ENCODE measurements at places on chromosomes 2 and 18. TPM values are rescaled to one million over a fixed set of nuclear protein-coding genes. Genes with fewer than 3 reads are reported as not detected.

DNA sequence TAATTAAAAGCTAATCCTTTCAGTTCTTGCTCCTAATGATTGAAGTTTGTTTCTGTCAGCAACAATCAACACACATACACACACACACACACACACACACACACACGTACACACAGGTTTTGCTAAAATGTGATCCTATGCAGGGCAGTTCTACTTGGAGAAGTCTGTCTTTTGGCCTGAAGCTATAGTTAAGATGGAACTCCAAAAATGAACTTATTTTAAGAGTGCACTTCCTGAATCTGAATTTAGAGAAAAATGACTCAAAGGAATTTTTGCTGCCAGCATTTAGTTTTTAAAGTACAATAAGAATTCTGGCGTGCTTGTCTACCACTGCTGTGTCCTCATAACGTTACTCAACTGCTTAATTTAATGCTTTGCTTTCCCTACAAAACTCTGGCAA lies 6.6 kb downstream of the GALNT5 start:
- no peaks in the 10 kb centered on the region for H3K27me3 ChIP-seq
- H3K4me3 ChIP-seq, result no peak overlapping the region
- no peak overlapping the region for H3K27ac ChIP-seq
- no peak for DNase-seq
- no peaks in the 10 kb centered on the region for H3K4me1 ChIP-seq
- no peaks in the 10 kb centered on the region for H3K36me3 ChIP-seq

- no peak overlapping the region for H3K4me3 ChIP-seq
- no peaks in the 10 kb centered on the region for H3K27me3 ChIP-seq
- no peak overlapping the region for H3K27ac ChIP-seq
- no peaks in the 10 kb centered on the region for H3K36me3 ChIP-seq
- no peak for DNase-seq
These were observed 978.1 kb upstream of the CDH2 start for GRCh38 chr18:29154758-29155725.

Gene MDH1B
- total RNA-seq, result not detected

DNA sequence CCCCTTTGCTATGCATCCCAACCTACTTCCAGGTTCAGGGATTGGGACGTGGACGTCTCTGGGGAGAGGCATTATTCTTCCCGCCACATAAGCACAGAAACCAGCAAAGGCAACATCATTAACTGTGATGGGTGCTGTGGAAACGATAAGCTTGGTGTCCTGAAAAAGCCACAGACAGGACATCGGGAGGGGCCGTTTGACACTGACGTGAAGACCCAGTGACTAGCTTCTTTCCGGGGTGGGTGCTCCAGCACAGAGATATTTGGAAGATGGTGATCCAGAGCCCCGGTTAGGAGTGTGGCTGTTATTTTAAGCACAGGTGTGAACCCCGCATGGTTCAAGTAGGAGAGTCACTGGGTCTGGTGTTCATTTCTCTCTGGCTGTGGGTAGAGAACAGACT lies 163.8 kb upstream of the HDAC4 start:
- no peaks in the 10 kb centered on the region for H3K27me3 ChIP-seq
- no peaks in the 10 kb centered on the region for H3K36me3 ChIP-seq
- H3K27ac ChIP-seq, result no peak overlapping the region
- no peak for DNase-seq
- H3K4me3 ChIP-seq, result no peak overlapping the region
- no peaks in the 10 kb centered on the region for H3K4me1 ChIP-seq

GRCh38 chr18:30889519-30890301 lies 152.8 kb downstream of the DSC3 start:
- no peak overlapping the region for H3K27ac ChIP-seq
- no peaks in the 10 kb centered on the region for H3K4me1 ChIP-seq
- no peak for DNase-seq
- H3K27me3 ChIP-seq, result no peaks in the 10 kb centered on the region
- no peak overlapping the region for H3K4me3 ChIP-seq
- no peaks in the 10 kb centered on the region for H3K36me3 ChIP-seq

Gene MOCOS
- total RNA-seq, result not detected

GRCh38 chr2:220568296-220568695 lies 940.9 kb downstream of the SLC4A3 start:
- H3K4me3 ChIP-seq, result no peak overlapping the region
- no peaks in the 10 kb centered on the region for H3K4me1 ChIP-seq
- no peaks in the 10 kb centered on the region for H3K36me3 ChIP-seq
- no peaks in the 10 kb centered on the region for H3K27me3 ChIP-seq
- H3K27ac ChIP-seq, result no peak overlapping the region

Gene PLEK
- 34.4 TPM for total RNA-seq

Gene G6PC2
- total RNA-seq, result not detected

DNA sequence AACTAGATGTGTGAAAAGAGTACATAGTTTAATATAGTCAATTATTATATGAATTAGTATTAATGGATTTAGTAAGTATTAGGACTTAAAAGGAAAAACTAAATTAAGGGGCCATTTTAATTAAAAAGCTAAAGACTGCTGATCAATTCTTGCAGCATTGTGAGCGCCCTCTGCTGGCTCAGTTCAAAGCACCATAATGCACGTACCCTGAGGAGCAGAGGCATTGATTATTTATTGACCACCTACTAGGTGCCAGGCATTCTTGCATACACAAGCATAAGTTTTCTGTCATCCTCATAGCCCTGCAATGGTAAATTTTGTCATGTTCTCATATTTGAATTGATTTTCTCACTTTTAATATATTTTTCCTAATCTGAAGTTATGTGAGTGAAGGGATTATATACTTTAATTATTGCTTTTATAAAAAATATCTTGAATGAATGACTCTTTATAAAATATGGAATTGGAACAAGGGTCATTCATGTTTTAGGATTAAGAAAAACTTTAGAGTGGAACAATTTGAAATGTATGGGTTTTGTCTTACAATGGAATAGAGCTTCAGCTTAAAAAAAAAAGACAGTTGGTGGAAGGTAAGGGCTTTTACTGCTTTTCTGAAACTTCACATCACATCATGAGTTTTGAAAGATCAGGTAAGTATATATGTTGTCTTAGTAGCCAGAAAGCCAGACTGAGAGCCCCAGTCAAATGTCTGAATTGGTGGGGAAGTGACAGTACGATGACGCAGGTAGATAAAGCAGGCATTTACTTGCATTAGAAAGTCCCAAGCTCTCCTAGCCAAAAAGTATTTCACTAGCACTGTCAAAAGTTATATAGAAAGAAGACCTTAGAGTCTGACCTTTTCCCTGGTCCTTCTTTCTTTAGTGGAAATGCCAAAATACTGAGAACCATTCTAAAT lies 9.7 kb downstream of the ITGA4 start:
- H3K27me3 ChIP-seq, result no peaks in the 10 kb centered on the region
- H3K4me1 ChIP-seq, result peaks cover 71% of the 10 kb centered on the region
- H3K4me3 ChIP-seq, result no peak overlapping the region
- H3K27ac ChIP-seq, result peak overlapping the region; percentile 65

DNA sequence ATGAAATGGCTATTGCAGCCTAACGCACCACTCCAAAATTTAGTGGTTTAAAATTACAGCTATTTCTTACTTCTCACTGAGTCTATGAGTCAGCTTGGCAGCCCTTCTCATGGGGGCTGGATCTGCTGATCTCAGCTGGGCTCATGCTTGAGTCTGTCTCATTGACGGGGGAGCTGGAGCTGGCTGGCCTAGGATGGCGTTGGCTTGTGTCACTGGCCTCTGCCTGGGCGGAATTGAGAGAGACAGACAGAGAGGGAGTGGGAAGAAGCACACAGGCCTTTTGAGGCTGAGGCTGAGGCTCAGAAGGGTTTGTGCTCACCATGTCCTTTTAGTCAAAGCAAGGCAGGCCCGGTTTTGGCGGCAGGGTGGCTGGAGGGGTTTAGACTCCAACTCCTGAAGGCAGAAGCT lies 412.1 kb upstream of the MYT1L start:
- no peak overlapping the region for H3K27ac ChIP-seq
- H3K36me3 ChIP-seq, result no peaks in the 10 kb centered on the region
- DNase-seq, result no peak
- H3K27me3 ChIP-seq, result no peaks in the 10 kb centered on the region
- no peak overlapping the region for H3K4me3 ChIP-seq

All from naive thymus-derived CD4-positive, alpha-beta T cell (primary cell).